ENCODE measurements at places on chromosomes 7 and 10. TPM values are rescaled to one million over a fixed set of nuclear protein-coding genes. Genes with fewer than 3 reads are reported as not detected.

DNA sequence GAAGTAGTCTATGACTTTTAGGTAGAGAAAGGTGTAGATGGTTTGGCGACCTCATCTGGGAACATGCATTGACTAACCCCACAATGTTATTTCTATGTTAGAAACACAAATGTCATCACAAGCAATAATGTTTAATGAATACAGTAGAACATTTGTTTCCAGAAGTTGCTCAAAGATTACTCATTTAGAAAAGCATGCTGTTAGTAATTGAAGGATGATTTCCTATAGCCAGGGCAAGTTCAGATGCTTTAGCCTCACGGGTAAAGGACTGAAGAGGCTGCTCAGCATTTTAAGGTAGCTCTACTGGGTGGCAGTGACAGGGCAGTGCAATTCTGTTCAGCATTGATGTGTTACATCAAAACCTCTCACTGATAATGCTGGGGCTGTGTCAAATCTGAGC, 199.3 kb upstream of the FZD1 start:
- DNase-seq: no peak

GRCh38 chr10:30999070-30999712, 32.5 kb downstream of the ZNF438 start:
- peak; percentile 6 for DNase-seq

C10orf67 gene
- polyA plus RNA-seq: 0.06 TPM

GBX1 gene
- polyA plus RNA-seq: not detected

C1QL3 gene
- polyA plus RNA-seq: not detected

SPDYE11 gene
- not detected for polyA plus RNA-seq

SMKR1 gene
- polyA plus RNA-seq: 15.2 TPM

PDK4 gene
- 8.6 TPM for polyA plus RNA-seq
